ENCODE measurements at places on chromosomes 1 and 21. TPM values are rescaled to one million over a fixed set of nuclear protein-coding genes. Genes with fewer than 3 reads are reported as not detected.

ADAMTS4 gene
- not detected for total RNA-seq

ANKRD65 gene
- 0.13 TPM for total RNA-seq

CLDN19 gene
- not detected for total RNA-seq

SPRR2F gene
- total RNA-seq, result not detected

PER3 gene
- 3.3 TPM for total RNA-seq

TTLL10 gene
- 0.16 TPM for total RNA-seq

DCST2 gene
- 1.0 TPM for total RNA-seq

WASF2 gene
- total RNA-seq, result 137 TPM

IGSF3 gene
- total RNA-seq, result 7.2 TPM

CCDC181 gene
- not detected for total RNA-seq

PM20D1 gene
- 1.2 TPM for total RNA-seq

KRTAP13-2 gene
- not detected for total RNA-seq

SLC30A10 gene
- total RNA-seq, result not detected

SEC16B gene
- not detected for total RNA-seq

GAS5 gene
- total RNA-seq, result 722 TPM

FCRLA gene
- total RNA-seq, result 175 TPM

GSTM4 gene
- 13.1 TPM for total RNA-seq

OR2G6 gene
- total RNA-seq, result 1.00 TPM

IPO13 gene
- total RNA-seq, result 24.8 TPM

GPR52 gene
- total RNA-seq, result 7.7 TPM

PGLYRP3 gene
- not detected for total RNA-seq

RNASEL gene
- total RNA-seq, result 10.0 TPM

NRIP1 gene
- 26.6 TPM for total RNA-seq

LRRC53 gene
- not detected for total RNA-seq

KIAA0040 gene
- 57.2 TPM for total RNA-seq

TNN gene
- not detected for total RNA-seq

TFF2 gene
- total RNA-seq, result not detected

TMEM125 gene
- not detected for total RNA-seq

FCRL2 gene
- 51.6 TPM for total RNA-seq

FCRL5 gene
- total RNA-seq, result 40.4 TPM

S1PR1 gene
- 85.2 TPM for total RNA-seq

MYOM3 gene
- total RNA-seq, result not detected
